ENCODE measurements at places on chromosomes 1 and 21.

DNA sequence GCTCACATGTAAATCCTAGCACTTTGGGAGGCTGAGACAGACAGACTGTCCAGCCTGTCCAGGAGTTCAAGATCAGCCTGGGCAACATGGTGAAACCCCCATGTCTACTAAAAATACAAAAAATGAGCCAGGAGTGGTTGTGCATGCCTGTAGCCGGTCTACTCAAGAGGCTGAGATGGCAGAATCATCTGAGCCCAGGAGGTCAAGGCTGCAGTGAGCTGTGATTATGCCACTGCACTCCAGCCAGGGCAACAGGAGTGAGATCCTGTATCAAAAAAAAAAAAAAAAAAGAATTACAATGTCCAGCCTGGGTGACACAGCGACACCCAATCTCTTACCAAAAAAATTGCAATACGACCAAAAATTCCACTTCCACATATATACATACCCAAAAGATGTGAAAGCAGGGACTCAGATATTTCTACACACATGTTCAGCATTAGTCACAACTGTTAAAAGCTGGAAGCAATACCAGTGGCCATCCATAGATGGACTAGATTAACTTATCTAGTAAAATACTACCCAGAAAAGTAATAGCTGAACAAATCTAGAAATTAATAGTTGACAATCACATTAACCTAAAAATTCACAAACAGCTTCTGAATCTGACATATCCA is 49.2 kb downstream of the ASH1L start:
- DNase-seq: no peak

- DNase-seq: no peak
Observed at GRCh38 chr21:44868707-44869106, 4.8 kb downstream of the PTTG1IP start.

DNA sequence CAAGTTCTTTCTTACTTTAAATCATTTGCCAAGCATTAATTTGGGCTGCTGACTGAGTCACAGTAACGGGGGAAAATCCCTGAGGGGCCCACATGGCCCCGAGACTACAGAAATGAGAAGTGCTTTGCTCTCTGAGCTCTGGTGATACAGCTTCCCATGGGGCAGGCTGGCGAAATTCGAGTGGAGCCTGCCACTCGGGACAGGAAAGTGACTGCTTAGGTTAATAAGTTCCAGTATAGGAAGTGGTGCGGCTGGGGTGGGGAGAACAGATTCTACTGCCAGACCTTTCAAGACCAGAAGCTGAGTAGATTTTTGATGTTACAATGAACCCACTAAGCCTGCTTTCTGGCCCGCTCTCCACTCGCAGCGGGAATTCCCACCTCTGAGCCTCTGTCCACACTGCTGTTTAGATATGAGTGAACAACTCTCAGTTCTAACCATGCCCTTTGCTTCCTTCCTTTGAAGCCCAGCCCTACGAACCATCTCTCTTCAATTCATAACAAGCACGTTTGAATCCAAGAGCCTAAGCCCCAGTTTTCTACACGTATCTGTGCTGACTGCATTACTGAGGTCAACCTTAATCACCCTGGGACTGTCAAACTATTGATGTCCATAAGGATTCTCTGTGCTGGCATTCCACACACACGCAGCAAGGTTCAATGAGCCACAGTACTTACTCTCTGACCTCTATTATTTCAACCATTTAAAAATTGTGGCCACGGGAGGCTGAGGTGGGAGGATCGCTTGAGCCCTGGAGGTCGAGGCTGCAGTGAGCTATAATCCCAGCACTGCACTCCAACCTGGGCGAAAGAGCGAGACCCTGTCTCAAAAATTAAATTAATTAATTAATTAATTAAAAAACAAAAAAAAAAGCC is 9.6 kb downstream of the ZBTB17 start:
- DNase-seq: peak; percentile 41

DNA sequence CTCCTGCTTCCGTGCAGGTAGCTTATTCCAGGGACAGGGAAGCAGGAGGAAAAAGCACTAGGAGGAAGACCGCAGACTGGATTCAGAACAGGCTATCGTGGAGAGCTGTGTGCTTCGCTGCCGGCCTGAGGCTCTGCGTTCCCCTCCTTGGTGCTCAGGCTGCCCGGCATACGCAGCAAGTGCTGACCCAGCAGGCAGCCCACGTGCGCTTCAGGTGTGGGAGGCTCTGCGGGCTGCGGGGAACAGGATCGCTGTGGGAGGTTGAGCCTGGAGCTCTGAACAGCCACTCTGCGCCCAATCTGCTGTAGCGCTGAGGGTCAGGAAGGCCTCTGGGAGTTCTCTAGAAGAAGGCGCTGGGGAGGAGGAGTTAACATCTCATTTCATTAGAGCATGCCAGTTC is 27.9 kb downstream of the DOP1B start:
- no peak for DNase-seq

GRCh38 chr1:231414260-231415016 is 7.6 kb downstream of the EGLN1 start:
- no peak for DNase-seq

All from activated naive CD4-positive, alpha-beta T cell (primary cell).